Esophagus squamous epithelium (tissue), 5 donors: ENCODE measurements at places on chromosomes 7 and 10.

DNA sequence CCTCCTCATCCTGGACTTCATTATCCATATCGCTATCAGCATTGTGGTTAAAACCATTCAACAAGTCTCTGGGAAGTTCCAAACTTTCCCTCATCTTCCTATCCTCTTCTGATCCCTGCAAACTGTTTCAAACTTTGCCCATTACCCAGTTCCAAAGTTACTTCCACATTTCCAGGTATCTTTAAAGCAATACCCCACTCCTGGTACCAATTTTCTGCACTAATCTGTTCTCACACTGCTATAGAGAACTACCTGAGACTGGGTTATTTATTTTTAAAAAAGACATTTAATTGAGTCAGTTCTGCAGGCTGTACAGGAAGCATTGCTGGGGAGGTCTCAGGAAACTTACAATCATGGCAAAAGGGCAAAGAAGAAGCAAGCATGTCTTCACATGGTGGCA is 147.3 kb downstream of the ARL4A start:
- no peak for DNase-seq

GRCh38 chr10:102678842-102679289 is 34.6 kb downstream of the TRIM8 start:
- no peak for DNase-seq

DNA sequence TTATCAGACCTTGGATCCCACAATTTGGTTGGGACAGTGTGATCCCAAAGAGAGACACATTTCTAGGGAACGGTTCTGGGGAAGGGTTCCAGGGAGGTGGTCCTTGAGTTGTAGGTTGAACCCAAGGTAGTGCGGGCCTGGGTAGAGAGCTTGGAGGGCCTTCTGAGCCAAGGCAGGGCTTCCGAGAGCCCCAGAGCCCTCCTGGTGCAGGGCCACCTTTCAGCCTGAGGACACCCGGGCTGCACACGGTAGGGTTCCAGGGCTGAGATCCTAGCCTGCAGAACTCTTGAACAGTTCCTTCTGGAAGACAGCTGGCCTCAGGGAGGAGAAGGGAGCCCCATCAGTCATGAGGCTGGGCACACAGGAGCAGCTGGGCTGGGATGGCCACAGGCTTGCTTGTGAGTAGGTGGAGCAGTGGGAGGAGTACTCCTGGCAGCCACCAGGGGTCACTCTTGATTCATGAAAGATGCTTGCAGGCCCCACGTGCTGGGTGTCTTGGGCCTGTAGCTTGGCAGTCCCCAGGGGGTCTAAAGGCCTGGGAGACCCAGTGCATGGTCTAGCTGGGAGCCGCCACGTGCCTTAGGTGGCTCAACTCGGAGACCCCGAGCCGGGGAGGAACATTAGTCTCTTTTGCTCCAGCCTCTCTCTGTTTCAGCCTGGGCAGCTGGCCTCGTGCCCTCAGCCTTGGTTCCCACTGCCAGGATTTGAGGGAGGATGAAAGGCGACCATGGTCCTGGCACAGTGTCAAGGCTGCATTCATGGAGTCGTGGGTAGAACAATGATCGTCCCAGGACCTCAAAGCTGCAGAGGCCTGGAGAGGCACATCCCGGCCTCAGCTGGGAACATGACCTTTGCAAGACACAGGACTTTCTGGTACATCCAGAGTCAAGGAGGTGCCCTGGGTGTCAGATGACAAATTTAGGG is 381.6 kb downstream of the TYW1 start:
- peak; percentile 2 for DNase-seq

DNA sequence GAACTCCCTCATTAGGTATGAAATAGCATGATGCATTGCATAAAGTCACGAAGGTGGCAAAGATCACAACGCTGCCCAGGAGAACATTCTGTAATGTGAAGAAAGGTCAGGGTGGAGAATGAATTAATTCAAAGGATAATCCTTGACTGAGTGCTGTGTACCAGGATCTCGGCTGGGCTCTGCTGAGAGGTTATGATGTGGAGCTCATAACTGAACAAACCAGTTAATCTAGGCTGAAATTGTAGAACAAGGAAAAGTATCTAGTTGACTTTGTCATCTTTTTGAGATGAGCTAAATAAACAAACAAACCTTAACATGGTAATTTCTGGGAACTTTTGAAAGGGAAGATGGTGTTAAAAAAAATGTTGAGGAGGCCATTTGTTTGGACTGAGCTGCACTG is 6.1 kb downstream of the MSMB start:
- no peak for DNase-seq

- no peak for DNase-seq
Measured at GRCh38 chr10:6062101-6062771, at the start of gene IL2RA. IL2RA (minus strand) TSS chr10:6062367; CDS start chr10:6062151, 216 bp downstream.

GRCh38 chr10:42939237-42939636 is 137.6 kb upstream of the RET start:
- DNase-seq = no peak

DNA sequence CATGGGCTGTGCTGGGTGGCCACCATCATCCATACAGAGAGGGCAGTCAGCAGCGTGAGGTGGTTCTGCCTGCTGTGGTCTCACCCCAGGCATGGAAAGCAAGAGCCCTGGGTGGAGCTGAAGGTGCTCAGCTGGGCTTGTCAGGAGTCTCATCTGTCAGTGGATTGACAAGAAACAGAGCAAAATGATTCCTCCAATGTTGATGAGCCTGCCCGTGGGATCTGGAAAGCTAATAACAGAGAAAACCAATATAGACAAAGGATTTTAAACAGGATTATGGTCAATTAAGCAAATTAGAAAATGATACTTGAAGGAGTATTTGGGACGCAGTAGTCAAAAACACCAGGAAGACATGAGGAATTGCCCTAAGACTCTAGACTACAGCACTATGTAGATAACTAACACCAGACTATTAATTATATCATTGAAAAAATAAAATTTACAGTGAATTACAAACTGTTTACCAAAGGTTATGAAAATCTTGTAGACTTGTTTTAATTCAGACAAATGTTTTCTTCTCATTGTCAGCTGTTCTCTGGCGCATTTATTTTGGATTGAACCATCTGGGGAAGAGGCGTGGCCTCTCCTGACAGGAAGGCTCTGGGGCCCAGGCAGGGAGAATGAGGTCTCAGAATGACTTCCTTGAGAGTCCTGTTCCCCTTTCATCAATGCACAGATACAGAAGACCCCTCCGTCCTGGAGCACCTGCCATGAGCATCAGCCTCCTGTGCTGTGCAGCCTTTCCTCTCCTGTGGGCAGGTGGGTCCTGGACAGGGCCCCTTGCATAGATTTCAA is 211.2 kb upstream of the PRSS58 start:
- DNase-seq = no peak

GRCh38 chr7:95691464-95691863 is 80.9 kb upstream of the DYNC1I1 start:
- no peak for DNase-seq
